ENCODE measurements at places on chromosomes 11 and 22. TPM values are rescaled to one million over a fixed set of nuclear protein-coding genes. Genes with fewer than 3 reads are reported as not detected.

- DNase-seq = no peak
Observed at GRCh38 chr11:113378692-113379091, 8.9 kb upstream of the ANKK1 start.

OR2AT4 gene
- total RNA-seq = not detected

MYRF gene
- 10.2 TPM for total RNA-seq

GRCh38 chr11:30935861-30936260 is 349.7 kb upstream of the MPPED2 start:
- DNase-seq = no peak

GRCh38 chr11:12845739-12846358 is 163.3 kb upstream of the RASSF10 start:
- peak; percentile 98 for DNase-seq

RFPL3 gene
- total RNA-seq = not detected

- DNase-seq = no peak
Observed at GRCh38 chr11:22522225-22522624, 103.4 kb downstream of the FANCF start.

DNA sequence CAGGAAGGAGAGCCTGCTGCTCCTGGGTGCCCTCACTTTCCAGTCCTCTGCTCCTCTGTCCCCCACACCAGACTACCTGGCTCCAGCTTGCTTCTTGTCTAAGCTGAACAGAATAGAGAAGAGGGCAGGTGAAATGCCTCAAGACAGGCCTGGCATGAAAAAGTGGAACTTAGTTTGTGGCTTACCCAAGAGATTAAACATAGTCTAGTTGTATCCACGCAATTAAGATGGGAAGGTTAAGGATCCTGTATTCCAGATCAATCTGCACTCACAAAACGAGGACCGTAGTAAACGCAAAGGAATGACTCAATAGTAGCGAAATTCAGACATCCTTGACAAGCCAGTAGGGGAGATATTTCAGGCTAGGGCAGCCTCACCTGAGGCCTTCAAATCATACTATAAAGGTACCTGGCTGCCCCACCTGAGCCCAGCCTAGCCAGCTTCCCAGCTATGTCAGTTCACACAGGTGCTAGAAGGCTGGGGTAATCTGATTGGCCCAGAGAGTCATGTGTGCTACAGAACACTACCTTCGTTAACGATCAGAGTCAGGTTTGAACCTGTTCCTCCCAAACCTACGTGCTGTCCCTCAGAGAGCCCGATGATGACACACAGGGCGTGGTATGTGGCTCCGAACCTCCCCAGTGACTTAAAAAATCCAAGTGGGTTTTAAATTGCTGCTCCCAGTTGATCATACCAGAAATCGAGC is 46.5 kb downstream of the AHNAK start:
- DNase-seq = no peak
